ENCODE measurements at places on chromosomes 1 and 21.

GRCh38 chr1:175714350-175714749 lies 29.0 kb downstream of the TNR start:
- DNase-seq = no peak

DNA sequence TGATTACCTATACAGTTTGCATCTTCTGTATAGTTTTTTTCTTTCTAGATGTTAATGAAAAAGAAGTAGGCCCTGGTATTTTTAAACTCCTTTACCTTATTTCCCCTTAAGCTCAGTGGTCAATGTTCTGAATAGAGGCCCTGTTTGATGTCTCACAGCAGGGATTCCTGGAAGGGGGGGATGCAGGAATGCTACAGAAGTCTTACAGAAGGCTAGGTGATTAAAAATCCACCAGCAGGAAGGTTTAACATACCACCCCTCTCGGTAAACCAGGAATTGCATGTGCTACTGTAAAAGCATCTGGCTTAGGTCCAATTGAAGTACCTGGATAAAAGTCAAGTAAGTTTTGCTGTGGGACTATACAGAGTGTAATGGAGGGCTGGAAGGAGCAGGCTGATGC lies 78.3 kb downstream of the NOS1AP start:
- DNase-seq = peak; percentile 90

- no peak for DNase-seq
Observed at GRCh38 chr1:198725090-198725489, 86.2 kb downstream of the PTPRC start.

DNA sequence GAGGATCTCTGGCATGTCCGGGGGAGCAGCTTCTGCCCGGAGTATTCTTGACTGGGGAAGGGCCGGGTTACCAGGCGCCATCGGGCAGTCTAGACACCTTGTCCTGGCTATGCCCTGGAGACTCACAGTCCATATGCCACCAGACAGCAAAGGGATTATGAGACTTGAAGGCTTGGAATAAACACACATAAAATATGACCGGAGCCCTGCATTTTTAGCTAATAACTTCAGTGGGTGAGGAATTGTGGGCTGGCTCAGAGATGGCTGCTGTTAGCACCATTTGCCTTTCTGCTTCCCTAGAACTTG lies 15.5 kb downstream of the NTPCR start:
- no peak for DNase-seq

- DNase-seq = no peak
Observed at GRCh38 chr1:156506450-156506849, 5.9 kb upstream of the MEF2D start.

GRCh38 chr1:172431721-172432192 lies 11.3 kb downstream of the C1orf105 start:
- DNase-seq = peak; percentile 22

GRCh38 chr1:41355761-41356160 lies 5.5 kb upstream of the FOXO6 start:
- no peak for DNase-seq

DNA sequence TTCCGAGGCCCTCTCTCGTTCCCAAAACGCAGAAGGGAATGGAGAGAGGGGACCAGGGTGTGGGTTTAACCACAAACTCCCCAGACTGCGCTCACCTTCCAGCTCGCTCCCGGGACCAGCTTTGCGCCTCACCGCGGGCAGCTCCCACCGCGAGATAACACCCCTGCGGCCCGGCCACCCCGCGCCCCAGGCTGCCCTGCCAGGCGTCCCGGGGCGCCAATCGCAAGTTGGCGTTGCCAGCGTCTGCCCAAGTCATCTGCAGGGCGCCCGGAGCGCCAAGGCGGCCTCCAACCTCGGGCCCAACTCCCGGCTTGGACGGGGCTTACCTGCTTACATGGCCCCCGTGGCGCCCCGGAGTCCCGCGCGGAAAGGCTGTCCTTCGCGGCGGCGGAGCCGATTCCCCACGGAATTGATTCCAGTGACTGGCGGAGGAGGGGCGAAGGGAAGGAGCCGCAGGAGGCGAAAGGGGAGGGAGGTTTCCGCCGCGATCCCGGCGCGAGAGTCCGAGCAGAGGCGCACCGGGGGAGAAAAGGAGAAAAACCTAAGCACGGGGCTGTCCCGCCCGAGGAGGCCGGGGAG lies 456 bp downstream of the PTPN14 start:
- peak; percentile 48 for DNase-seq

GRCh38 chr1:7474786-7475502 lies 296.2 kb upstream of the VAMP3 start:
- peak; percentile 38 for DNase-seq

GRCh38 chr1:228370439-228370940 lies 36.1 kb downstream of the TRIM11 start:
- DNase-seq = no peak

GRCh38 chr1:219086956-219087469 lies 86.7 kb upstream of the LYPLAL1 start:
- no peak for DNase-seq

- no peak for DNase-seq
Observed at GRCh38 chr1:203227371-203228083, 1.9 kb downstream of the CHIT1 start.

- no peak for DNase-seq
Observed at GRCh38 chr1:231037585-231038517, 2.2 kb downstream of the FAM89A start.

DNA sequence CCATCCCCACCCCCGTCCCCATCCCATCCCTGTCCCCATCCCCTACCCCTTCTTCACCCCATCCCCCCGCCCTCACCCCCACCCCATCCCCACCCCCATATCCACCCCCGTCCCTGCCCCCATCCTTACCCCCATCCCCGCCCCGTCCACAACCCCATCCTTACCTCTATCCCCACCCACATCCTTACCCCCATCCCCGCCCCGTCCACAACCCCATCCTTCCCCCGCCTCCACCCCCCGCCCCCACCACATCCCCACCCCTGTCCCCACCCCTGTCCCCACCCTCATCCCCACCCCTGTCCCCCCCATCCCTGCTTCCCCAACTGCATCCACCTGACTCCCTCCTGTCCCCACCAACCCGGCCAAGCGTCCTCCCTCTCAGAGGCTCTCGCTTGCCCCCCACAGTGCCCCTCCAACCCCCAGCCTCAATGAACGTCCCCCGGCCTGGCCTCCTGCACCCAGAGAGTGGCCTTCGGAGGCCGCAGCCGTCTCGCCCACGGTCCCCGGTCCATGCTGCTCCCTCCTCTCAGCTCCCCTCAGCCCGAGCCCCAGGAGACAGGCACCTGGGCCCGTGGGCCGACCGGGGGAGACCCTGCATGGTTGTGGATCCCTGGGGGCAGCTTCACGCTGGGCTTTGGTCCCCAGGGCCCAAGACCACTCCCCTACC lies 25.5 kb upstream of the C1orf159 start:
- no peak for DNase-seq

Data from GM23338 (cell line).